AML-193 (cell line): ENCODE measurements at places on chromosomes 16 and 17.

GRCh38 chr16:30736995-30737793 is 11.0 kb upstream of the PHKG2 start:
- DNase-seq: no peak

GRCh38 chr17:3986939-3987335 is 22.7 kb upstream of the ATP2A3 start:
- no peak for DNase-seq

DNA sequence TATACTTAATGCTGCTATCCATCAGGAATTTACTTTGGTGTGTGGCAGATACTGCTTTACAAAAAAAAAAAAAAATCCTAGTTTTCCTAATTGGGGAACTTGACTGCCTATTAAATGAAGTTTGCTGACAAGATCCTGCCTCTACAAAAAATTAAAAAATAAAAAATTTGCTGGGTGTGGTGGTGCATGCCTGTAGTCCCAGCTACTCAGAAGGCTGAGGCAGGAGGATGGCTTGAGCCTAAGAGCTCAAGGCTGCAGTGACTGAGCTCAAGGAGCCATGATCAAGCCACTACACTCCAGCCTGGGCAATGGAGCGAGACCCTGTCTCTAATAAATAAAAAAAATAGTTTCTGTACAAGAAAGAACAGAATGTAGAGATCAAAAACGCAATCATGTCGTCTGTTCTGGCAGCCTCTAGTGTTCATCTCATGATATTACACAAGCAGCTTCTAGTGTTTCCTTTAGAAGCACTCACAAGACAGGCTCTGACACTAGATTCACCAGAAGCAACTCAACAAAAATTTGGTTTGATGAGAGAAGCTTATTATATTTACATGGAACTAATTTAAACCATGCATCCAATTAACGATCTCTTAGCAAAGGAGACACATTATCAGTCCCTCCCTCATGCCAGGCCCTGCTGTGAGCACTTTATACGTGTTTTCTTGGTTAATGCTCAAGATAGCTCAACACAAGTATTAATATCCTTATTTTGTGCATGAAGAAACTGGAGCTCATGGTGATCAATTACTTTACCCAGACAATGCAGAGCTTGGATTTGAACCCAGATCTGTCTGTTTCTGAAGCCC is 6.8 kb upstream of the KRTAP17-1 start:
- DNase-seq: peak; percentile 83

GRCh38 chr17:42233994-42234393 is 39.7 kb upstream of the GHDC start:
- DNase-seq: no peak

DNA sequence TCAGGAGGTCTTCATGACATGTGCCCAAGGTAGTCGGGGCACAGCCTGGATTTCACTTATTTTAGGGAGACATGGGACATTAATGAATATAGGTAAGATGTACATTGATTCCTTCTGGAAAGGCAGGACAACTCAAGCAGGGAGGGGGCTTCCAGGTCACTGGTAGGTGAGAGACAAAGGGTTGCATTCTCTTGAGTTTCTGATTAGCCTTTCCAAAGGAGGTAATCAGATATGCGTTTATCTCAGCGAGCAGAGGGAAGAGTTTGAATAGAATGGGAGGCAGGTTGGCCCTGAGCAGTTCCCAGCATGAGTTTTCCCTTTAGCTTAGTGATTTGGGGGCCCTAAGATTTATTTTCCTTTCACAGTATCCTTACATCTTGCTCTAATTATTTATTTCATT is 443.8 kb upstream of the EEF2KMT start:
- no peak for DNase-seq

DNA sequence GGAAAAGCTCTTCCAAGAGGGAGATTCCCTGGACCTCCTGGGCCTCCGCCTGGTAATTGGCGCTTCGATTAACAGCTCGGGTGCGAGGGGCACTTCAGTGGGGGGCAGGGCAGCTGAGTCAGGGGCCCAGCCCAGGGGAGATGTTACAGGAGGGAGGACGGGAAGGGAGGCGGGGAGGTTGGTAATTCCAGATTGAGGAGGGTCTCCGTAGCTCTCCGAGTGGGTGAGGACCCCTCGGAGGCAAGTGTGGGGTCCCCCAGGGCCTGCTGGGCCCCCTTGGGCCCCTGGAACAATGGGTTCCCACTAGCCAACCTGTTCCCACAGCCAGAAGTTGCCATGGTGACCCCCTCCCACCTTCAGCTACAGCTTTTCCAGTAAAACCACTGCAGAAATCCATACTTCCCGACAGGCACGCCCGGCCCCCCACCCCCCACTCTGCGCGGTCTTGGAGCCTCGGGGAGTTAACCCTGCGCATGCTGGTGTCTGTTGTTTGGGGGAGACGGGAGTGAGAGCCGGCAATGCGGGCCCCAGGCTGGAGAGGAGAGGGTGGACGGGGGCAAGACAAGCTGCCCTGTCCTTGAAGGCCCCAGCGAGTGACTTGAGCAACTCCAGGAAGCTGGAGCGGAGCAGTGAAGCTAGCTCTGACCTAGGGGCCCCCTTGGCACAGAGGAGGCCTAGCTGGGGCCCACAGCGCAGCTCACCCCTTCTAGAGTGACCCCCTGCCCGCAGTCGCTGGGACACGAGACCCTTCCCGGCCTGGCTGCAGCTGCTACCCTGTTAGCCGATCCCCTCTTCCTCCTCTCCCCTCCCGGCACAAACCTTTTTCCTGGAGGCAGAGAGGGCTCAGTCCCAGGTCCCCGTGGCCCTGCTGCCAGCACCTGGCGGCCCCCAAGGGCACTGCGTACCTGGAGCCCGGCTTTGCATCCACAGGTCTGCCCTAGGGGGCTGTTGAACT is 37.8 kb downstream of the TMEM235 start:
- DNase-seq: no peak

GRCh38 chr17:59601130-59601529 is 18.6 kb upstream of the CLTC start:
- no peak for DNase-seq

GRCh38 chr16:5323284-5324141 is 225.9 kb upstream of the EEF2KMT start:
- DNase-seq: no peak

DNA sequence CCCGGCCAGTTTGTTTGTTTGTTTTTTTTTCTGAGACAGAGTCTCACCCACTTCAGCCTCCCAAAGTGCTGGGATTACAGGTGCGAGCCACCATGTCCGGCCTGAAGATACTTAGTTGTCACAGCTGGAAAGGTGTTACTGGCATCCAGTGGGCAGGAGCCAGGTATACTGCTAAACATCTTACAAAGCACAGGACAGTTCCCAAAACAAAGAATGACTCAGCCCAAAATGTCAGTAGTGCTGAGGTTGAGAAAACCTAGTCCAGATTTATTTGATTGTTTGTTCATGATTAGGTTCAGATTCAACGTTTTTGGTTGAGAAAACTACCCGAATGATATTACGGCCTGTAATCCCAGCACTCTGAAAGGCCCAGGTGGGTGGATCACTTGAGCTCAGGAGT is 18.6 kb upstream of the RABEP1 start:
- DNase-seq: no peak

DNA sequence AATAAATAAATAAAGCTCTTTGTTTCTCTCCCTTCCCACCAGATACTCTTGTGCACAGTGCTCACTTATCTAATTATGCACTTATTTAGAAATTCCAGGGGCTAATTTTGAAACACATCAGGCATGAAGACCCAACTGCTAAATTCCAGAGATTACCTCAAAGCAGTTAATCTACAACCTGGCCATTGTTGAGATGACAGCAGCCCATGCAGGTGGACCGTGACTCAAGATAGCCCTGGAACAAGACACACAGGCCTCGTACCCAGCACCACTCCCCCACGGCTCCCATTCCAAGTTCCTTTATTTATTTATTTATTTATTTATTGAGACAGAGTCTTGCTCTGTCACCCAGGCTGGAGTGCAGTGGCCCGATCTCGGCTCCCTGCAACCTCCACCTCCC is 60.1 kb upstream of the NPEPPS start:
- DNase-seq: no peak

DNA sequence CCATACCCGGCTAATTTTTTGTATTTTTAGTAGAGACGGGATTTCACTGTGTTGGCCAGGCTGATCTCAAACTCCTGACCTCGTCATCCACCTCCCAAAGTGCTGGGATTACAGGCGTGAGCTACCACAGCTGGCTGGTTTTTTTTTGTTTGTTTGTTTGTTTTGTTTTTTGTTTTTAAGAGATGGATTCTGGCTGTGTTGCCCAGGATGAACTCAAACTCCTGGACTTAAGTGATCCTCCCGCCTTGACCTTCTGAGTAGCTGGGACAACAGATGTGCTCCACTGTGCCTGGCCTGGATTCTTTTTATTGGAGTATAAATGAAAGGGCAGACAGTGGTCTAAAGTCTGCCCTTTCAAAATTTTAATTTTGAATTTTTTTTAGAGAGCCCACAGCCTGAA is 44.7 kb downstream of the FOXK2 start:
- no peak for DNase-seq

- DNase-seq: no peak
Measured at GRCh38 chr17:65230040-65230439, 92.9 kb downstream of the RGS9 start.

DNA sequence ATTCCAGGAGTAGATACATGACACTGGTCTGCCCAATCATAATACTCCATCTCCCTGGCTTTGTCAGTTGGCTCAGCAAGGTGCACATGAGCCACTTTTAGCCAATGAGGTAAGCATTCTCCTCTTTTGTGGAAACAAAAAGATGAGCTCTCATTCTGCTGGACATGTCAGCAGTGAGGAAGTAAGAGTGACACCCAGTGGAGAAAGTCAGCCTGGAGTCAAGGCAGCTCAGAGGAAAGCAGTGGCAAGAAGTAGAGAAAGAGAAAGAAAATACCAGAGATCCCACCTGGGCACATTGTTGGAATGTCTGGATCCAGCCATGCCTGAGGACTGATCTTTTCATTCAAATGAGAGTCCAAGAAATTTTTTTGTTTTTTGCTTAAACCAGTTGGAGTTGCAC is 496.9 kb upstream of the C16orf82 start:
- DNase-seq: peak; percentile 16

DNA sequence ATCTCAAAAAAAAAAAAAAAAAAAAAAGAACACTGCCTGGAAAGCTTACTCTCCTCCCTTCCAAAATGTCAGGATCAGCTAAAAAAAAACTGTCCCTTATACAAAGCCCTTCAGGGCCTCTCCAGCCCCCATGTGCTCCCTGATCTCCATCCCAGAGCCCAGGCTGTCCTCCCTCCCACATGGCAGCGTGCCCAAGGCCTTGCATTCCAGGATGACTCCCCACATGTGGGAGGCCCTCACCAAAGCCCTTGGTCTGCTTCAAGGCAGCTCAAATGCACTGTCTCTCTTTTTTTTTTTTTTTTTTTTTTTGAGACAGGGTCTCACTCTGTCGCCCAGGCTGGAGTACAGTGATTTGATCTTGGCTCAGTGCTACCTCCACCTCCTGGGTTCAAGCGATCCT is 2.3 kb downstream of the FDXR start:
- no peak for DNase-seq

GRCh38 chr16:68486502-68487202 is 38.3 kb upstream of the SMPD3 start:
- no peak for DNase-seq

DNA sequence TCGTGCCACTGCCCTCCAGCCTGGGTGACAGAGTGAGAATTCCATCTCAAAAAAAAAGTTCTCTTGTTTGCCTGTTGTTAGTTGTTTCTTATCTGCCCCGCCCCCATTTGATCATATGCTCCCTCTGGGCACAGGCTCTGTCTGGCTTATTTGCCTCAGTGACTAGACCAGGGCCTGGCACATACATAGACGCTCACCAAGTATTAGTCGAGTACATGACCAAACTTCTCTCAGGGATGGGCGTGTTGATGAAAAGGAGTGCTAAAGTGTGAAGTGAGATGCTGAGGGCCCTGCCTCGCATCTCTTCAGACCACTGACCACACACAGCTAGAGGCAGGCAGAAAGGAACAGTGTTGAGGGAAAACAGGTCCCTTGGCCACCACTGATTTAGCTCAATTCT is 3.3 kb upstream of the HELZ start:
- no peak for DNase-seq

DNA sequence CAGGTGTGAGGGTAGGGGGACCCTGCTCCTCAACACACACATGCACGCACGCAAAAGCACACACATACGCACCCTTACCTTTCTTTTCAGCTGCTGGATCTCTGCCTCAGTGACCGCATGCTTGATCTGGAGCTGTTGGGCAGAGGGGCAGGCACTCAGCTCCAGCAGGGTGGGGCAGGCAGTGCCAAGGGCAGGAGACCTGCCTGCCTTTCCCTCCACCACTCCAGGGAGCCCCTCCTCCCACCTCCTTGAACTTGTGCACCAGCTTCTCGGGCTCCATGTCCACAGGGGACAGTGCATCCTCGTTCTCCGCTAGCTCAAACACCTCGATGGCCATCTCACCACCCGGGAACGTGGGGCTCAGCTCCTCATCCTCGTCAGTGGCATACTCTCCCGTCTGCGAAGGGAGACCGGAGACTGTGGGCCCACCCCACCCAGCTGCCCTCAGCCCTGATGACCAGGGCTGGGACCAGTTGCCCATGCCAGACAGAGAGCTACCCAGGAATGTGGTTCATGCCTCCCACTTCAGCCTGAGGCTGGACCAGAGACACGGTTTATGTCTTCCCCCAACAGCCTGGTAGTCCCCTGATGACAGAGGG is 9.3 kb upstream of the SAMD14 start:
- DNase-seq: no peak

- no peak for DNase-seq
Measured at GRCh38 chr17:3804503-3804931, 3.5 kb upstream of the ITGAE start.

DNA sequence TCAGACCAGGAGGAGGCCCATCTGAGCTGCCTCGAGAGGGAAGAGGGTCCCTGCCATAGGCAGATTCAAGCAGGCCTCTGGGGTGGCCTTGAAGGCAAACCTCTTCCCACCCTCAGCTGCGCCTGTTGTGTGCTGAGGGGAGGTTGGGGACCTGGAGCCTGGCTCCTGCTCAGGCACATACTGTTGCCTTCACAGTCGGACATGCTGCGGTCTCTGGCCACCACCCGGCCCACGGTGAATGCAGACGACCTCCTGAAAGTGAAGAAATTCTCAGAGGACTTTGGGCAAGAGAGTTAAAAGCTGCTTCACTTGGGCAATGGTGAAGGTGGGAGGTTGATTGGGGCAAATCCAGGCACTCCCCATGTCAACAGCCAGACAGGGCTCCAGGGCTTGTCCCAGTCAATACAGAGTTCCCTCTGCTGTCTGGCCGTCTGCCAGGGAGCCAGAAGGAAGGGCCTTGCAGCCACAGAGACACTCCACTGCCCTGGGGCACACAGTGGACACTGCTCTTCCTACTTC is 6.3 kb downstream of the PDF start:
- peak; percentile 22 for DNase-seq

DNA sequence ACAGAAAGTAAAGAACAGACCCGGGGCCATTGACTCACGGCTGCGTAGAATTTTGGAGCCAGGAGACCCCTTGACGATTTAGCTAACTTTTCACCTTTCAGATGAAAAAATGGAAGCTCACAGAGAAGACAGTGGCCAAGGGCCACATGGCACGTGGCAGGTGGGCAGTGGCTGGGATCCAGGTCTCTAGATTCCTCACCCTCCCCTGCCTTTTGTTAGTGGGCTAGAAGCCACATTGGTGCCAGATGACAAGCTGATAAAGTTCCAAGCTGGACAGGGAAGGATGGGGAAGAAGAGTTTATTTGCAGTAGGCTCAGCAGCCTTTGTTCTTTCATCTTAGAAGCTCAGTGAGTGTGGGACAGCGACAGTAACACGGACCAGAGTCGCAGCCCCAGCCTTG is 105.8 kb downstream of the SPACA3 start:
- DNase-seq: no peak
